ENCODE measurements at places on chromosomes 4 and X. TPM values are rescaled to one million over a fixed set of nuclear protein-coding genes. Genes with fewer than 3 reads are reported as not detected.

DNA sequence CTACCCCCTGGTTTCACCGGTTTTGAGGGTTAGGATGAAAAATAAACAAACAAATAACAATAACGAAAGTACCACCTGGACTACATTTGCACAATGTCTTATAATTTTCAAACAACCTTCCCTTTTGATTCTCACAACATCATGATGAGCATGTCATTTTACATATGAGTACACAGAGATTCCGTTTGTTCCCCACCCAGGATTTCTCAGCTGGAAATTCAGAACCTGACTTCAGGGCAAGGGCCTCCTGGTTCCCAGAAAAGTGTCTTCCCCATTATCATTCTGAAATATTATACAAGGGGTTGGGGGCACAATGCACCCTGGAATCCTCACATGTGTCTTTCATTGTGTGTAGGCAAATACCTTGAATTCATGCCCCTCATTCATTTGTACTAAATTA is 135.8 kb upstream of the NOCT start:
- no peak for DNase-seq

DNA sequence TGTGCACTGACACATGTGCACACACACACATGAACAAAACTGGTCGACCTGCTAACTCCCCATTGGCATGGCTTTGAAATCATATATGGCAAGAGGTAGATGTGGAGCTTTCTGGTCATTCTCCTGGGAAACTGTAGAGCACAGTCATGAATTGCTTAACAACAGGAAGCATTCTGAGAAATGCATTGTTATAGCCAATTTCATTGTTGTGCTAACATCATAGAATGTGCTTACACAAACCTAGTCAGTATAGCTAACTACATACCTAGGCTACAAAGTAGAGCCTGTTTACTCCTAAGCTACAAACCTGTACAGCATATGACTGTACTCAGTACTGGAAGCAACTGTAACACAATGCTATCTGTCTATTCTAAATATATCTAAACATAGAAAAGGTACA is 134.2 kb upstream of the SH3RF1 start:
- no peak for DNase-seq

GRCh38 chrX:38268011-38268410 is 47.3 kb upstream of the SRPX start:
- no peak for DNase-seq

- no peak for DNase-seq
Observed at GRCh38 chr4:185730387-185730786, 81.6 kb downstream of the SORBS2 start.

DNA sequence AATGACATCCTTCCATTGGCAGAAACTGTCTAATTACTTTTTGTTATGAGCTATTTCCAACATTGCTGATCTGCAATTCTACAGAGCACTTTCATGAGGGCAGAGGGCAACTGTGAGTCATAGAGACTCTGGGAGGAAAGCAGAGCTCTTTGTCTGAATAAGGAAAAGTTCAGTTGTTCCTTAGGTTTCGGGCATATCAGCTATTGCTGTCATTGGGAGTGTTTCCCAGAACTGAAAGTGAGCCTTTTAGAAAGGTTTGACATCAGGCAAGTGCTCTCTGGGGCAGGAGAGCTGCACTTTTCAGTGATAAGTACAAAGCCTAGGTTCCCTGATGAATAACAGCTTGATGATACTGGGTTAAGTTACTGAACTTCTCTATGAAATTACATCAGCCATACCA is 119.2 kb upstream of the EDNRA start:
- no peak for DNase-seq

The POLN gene
- 5.9 TPM for total RNA-seq

GRCh38 chr4:86181585-86181984 is 178.3 kb downstream of the MAPK10 start:
- no peak for DNase-seq

- no peak for DNase-seq
Observed at GRCh38 chr4:147960971-147961370, 229.1 kb downstream of the ARHGAP10 start.

GRCh38 chr4:78953231-78953630 is 14.0 kb upstream of the PAQR3 start:
- DNase-seq, result no peak

The MAGEB10 gene
- not detected for total RNA-seq

GRCh38 chr4:19684084-19684483 is 567.6 kb upstream of the SLIT2 start:
- no peak for DNase-seq

GRCh38 chr4:15501941-15502340 is 32.3 kb downstream of the CC2D2A start:
- no peak for DNase-seq

Data from progenitor cell of endocrine pancreas (in vitro differentiated cells).